ENCODE measurements at places on chromosomes 12 and 14.
A peak's percentile ranks its signal among the peaks of the same experiment; 100 is the strongest.

DNA sequence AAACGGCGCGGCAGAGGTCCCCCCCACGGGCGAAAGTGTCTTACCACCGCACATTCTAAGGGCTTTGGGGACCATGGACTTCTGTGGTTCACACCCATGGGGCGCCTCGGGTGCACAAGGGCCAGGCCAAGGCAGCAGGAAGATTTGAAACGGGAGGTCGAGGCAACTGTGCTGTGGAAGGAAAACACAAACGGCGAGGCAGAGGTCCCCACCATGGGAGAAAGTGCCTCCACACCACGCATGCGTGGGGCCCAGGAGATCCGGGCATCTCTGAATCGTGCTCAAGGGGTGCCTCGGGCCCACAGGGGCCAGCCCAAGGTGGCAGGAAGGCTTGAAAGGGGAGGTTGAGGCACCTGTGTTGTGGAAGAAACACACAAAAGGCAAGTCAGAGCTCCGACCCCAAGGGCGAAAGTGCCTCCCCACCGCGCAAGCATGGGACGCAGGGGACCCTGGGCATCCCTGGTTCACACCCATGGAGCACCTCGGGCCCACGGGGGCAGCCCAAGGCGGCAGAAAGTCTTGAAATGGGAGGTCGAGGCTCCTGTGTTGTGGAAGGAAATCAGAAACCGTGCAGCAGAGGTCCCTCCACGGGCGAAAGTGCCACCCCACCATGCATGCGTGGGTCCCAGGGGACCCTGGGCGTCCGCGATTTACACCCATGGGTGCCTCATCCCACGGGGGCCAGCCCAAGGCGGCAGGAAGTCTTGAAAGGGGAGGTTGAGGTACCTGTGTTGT is 371.0 kb downstream of the ALG10 start:
- no peak for DNase-seq

GRCh38 chr12:6921996-6922946 is 5.5 kb upstream of the ATN1 start:
- no peak for DNase-seq

- peak; percentile 57 for DNase-seq
These were observed 269.4 kb upstream of the NOVA1 start for GRCh38 chr14:26867171-26867757.

DNA sequence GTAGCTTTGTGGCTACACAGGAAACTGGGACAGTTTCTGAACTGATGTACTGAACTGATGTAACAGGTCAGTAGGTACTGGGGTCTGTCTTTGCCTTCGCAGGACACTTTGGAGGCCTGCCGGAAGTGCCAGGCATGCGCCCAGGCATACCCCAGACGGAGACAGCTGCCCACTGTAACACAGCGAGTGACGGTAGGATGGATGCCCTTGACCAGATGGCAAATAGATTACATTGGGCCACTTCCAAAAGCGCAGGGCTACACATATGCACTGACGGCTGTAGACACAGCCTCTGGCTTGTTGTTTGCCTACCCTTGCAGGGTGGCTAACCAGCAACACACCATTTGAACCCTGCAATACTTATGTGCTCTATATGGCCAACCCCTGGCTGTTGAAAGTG is 94.1 kb upstream of the TMPO start:
- no peak for DNase-seq

GRCh38 chr12:2680676-2681039 is 114.1 kb upstream of the FKBP4 start:
- no peak for DNase-seq

DNA sequence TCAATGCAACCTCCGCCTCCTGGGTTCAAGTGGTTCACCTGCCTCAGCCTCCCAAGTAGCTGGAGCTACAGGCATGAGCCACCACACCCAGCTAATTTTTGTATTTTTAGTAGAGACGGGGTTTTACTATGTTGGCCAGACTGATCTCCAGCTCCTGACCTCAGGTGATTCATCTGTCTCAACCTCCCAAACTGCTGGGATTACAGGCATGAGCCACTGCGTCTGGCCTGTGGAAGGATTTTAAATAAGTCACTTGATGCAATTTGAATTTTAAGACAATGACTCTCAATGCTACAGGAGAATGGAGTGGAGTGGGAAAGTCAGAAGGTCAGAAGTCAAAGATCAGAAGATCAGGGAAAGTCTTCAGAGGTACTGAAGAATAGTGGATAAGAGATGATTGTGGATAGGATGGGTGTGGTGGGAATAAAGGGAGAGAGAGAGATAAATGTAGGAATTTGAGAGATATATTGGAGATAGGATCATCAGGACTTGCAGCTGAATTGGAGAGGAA is 15.4 kb downstream of the TMEM52B start:
- DNase-seq: no peak

DNA sequence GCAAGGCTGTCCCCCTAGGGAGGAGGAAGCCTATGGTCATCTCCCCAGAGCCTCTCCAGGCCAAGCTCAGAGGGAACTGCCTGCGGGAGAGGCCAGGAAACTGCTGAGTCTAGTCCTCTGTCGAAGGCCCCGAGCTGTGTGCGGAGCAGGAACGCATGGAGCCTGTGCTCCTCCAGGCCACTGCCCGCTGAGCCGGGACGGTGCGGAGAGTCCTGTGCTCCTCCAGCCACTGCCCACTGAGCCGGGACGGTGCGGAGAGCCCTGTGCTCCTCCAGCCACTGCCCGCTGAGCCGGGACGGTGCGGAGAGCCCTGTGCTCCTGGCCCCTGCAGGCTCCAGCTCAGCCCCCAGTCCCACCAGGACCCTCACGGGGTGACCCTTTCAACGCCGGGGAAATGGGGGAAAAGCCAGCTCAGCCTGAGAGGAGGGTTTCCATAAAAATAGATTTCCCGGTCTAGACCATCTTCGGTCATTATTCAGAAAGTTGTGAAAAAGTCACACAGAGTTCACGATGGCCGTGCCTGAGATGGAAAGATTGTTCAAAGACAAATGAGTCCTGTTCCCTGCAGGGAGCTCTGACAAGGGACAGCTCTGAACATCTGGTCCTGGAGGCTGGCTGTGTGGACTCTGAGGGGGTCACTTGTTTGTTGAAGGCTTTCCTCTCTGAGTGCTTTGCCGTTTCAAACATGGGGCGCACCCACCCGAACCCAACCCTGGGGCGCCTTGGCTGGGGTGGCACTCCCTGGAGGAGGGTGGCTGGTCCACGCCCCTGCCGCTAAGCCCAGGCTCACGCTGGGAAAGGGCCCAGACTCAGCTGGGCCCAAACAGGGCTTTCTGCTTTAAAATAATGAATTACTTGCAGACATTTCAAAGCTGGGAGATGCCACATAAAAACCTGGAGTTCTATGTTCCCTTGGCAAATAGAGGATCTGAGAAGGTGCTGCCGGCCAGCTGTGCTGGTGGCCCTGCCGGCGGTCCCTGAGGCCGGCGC is 85.5 kb downstream of the ADGRD1 start:
- no peak for DNase-seq

GRCh38 chr12:14256121-14256520 is 109.4 kb upstream of the ATF7IP start:
- no peak for DNase-seq

Measured in kidney epithelial cell (primary cell).